Endothelial cell (in vitro differentiated cells): ENCODE measurements at places on chromosomes 16 and 17.
A peak's percentile ranks its signal among the peaks of the same experiment; 100 is the strongest.

- DNase-seq: no peak
Observed at GRCh38 chr17:1878419-1879121, 48.8 kb downstream of the RPA1 start.

GRCh38 chr16:86026171-86026910 lies 127.4 kb downstream of the IRF8 start:
- DNase-seq: no peak

DNA sequence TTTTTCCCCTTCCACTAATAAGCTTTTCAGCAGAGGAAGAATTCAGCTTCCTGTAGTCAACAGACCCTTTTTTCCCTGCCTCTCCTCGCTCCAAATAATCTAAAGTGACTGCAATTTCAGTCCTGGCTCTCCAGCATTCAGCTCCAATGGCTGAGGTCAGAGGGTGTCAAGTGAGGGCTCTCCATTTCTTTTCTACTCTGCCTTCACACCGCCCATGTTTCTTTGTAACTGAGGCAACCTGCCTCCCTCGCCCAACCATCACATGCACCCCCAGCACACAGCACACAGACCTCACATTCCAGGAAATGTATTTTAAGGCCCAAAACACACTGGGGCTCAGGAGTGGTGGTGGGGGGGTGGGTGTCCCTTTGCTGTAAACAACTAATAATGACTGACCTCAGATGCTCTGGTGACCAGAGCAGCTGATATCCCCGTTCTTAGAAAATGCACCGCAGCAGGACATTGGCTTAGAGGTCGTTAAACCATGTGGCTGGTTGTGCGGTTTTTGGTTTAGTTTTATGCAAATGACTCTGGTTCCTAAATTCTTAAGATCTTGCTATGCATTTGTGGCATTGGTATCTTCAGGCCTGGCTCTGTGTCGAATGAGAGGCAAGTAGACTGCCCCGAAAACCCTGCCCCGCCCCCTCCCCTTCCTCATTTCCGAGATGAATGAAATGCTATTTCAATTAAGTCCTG lies 203.6 kb downstream of the ZFHX3 start:
- DNase-seq: no peak

GRCh38 chr16:24538756-24539294 lies 541 bp upstream of the RBBP6 start:
- no peak for DNase-seq

GRCh38 chr16:84308120-84308519 lies 13.4 kb downstream of the WFDC1 start:
- DNase-seq: peak; percentile 75

- no peak for DNase-seq
Observed at GRCh38 chr16:66326991-66327513, 39.4 kb upstream of the CDH5 start.

- peak; percentile 87 for DNase-seq
Observed at GRCh38 chr17:82153745-82154375, 55.8 kb upstream of the FASN start.
